Smooth muscle cell of bladder (primary cell): ENCODE measurements at places on chromosomes 2 and 18. TPM values are rescaled to one million over a fixed set of nuclear protein-coding genes. Genes with fewer than 3 reads are reported as not detected.

The ERICH2 gene
- 1.2 and 1.3 TPM in 2 replicates for total RNA-seq

The FHOD3 gene
- 6.1 and 16.9 TPM in 2 replicates for total RNA-seq

The COL4A4 gene
- total RNA-seq, result 0.14 and 0.65 TPM in 2 replicates

The IL18R1 gene
- total RNA-seq, result 0.85 and 1.5 TPM in 2 replicates

The OXER1 gene
- under 0.01 TPM in 1 of 2 replicates, not detected in the other for total RNA-seq

The SPRED2 gene
- total RNA-seq, result 5.5 and 6.0 TPM in 2 replicates

The LIMS3 gene
- 2.8 and 5.2 TPM in 2 replicates for total RNA-seq

The ARL5A gene
- total RNA-seq, result 37.1 and 68.0 TPM in 2 replicates

The BAZ2B gene
- total RNA-seq, result 36.6 and 41.4 TPM in 2 replicates

The OSR1 gene
- 12.1 and 36.5 TPM in 2 replicates for total RNA-seq

The OSBPL1A gene
- 43.5 and 45.5 TPM in 2 replicates for total RNA-seq

The QPCT gene
- total RNA-seq, result 4.0 and 9.5 TPM in 2 replicates
